ENCODE measurements at places on chromosomes 16 and 17.

- H3K4me1 ChIP-seq = no peaks in the 10 kb centered on the region
- DNase-seq = no peak
- H3K36me3 ChIP-seq = no peaks in the 10 kb centered on the region
Observed at GRCh38 chr16:11349599-11350276, 4.5 kb downstream of the RMI2 start.

GRCh38 chr16:2238150-2238837 is 2.0 kb downstream of the DNASE1L2 start:
- peaks cover 25% of the 10 kb centered on the region for H3K27me3 ChIP-seq
- no peak for DNase-seq
- H3K4me3 ChIP-seq = no peak overlapping the region
- peaks cover 17% of the 10 kb centered on the region for H3K36me3 ChIP-seq
- no peaks in the 10 kb centered on the region for H3K4me1 ChIP-seq

GRCh38 chr17:50841949-50842354 is 6.6 kb downstream of the WFIKKN2 start:
- H3K27me3 ChIP-seq = no peaks in the 10 kb centered on the region
- H3K27ac ChIP-seq = no peak overlapping the region
- DNase-seq = peak; percentile 98
- peaks cover 5% of the 10 kb centered on the region for H3K4me1 ChIP-seq
- no peak overlapping the region for H3K4me3 ChIP-seq

GRCh38 chr17:80830020-80830780 is 161.4 kb upstream of the CHMP6 start:
- DNase-seq = no peak
- peaks cover 30% of the 10 kb centered on the region for H3K4me1 ChIP-seq
- H3K27ac ChIP-seq = no peak overlapping the region
- H3K27me3 ChIP-seq = no peaks in the 10 kb centered on the region

DNA sequence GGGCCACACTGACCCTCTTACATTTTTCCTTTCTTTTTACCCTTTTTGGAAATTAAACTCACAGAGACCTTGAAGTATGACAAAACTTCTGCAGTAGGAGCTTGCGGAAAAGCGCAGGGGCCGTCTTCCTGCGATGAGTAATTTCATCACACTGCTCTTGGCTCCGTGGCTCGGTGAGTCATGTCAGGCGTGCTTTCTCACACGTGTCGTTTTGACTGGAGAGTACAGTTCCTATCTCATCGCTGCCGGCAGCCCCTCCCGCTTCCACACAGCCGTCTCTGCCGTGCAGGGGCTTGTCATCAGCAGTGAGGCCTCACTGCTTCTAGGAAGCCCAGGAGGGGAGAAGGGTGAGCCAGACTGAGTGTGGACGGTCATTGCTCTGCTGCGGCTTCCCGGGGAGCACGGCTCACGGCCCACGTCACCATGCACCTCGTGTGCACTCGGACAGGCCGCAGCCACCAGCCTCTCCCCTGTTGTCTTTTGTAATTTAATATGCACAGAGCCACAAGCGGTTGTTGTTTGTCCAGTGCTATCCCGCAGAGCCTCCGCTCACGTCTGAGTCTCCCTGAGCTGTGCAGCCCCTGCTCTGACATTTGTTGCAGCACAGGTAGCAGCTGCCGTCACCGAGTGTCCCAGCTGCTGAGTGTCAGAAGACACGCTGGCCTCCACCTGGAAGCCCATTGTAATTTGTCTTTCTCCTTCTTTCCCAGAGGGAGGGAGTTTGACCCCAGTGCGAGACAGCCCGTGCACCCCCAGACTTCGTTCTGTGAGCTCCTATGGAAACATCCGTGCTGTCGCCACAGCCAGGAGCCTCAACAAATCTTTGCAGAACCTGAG is 99.4 kb upstream of the CHMP6 start:
- H3K36me3 ChIP-seq = peaks cover 26% of the 10 kb centered on the region
- H3K27ac ChIP-seq = peak overlapping the region; percentile 50
- no peak overlapping the region for H3K4me3 ChIP-seq
- DNase-seq = no peak
- no peaks in the 10 kb centered on the region for H3K4me1 ChIP-seq
- H3K27me3 ChIP-seq = no peaks in the 10 kb centered on the region

DNA sequence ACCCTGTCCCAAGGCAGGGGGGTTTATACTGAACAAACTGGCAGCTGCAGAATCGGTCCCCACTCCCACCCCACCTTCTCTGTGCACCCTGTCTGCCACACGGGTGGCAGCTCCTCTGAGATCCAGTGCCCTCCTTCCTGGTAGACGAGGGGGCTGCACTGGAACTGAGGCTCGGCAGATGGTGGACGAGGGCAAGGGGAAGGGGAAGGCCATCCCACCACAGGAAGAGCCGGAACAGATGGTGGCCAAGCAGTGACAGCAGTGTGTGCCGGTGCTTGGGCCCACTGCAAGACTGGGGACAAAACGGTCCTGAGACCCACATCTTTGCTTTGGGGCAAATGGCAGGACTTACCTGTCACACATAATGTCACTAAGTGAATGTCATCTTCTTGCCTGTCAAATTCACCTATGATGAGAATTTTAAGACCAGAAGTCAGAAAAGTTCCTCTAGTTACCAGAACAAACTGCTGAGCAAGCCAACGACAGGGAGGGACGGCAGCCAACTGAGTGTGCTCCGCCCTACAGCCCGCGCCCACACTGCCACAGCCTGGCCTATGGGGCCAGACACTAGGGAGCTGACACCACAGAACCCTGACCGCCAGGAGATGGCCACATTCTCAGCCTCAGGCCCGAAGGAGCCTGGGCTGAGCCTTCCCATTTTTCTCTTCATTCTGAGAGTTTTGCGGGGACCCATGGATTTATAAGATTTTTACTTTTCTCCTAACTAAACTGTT is 14.4 kb downstream of the NTAN1 start:
- H3K4me3 ChIP-seq = no peak overlapping the region
- H3K36me3 ChIP-seq = peaks cover 66% of the 10 kb centered on the region
- H3K4me1 ChIP-seq = no peaks in the 10 kb centered on the region
- H3K27ac ChIP-seq = no peak overlapping the region

GRCh38 chr16:56241596-56241995 is 50.3 kb downstream of the GNAO1 start:
- no peaks in the 10 kb centered on the region for H3K4me1 ChIP-seq
- H3K27ac ChIP-seq = no peak overlapping the region
- no peak overlapping the region for H3K4me3 ChIP-seq
- H3K36me3 ChIP-seq = no peaks in the 10 kb centered on the region

DNA sequence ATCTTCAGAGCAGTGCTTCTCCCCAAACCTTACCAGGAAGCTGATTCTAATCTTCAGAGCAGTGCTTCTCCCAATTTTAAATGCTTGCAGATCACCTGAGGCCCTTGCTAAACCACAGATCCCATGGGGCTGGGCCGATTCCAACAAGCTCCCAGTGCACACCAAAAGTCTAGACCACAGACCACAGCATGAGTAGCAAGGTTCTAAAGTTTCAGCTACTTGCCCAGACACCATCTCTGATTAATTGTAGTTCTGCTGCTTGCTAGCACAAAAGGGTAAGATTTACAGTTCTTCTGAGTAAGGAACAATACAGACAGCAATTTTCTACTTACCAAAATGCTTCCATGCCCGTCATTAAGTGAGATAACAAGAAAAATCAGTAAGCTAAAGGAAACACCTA is 12.2 kb downstream of the CLEC3A start:
- H3K27ac ChIP-seq = no peak overlapping the region
- no peaks in the 10 kb centered on the region for H3K27me3 ChIP-seq
- H3K36me3 ChIP-seq = no peaks in the 10 kb centered on the region
- DNase-seq = no peak
- no peak overlapping the region for H3K4me3 ChIP-seq
- no peaks in the 10 kb centered on the region for H3K4me1 ChIP-seq

DNA sequence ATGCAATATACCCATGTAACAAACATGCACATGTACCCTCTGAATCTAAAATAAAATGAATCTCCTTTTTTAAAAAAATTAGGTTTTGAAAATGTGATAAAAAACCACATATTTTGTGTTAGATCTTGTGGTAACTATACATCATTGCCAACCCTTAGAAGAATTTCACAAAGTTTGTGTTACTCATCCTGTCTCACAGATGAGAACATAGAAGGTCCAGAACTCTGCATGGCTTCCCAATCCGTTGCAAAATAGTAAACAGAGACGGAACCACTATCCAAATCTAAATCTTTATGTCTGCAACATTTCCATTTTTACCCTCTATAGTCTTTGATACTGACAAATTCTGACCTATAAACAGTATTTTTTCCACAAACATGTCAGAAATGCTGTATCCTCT is 759.9 kb downstream of the KCNJ2 start:
- H3K4me1 ChIP-seq = no peaks in the 10 kb centered on the region
- no peaks in the 10 kb centered on the region for H3K36me3 ChIP-seq
- H3K27me3 ChIP-seq = no peaks in the 10 kb centered on the region
- H3K27ac ChIP-seq = no peak overlapping the region

DNA sequence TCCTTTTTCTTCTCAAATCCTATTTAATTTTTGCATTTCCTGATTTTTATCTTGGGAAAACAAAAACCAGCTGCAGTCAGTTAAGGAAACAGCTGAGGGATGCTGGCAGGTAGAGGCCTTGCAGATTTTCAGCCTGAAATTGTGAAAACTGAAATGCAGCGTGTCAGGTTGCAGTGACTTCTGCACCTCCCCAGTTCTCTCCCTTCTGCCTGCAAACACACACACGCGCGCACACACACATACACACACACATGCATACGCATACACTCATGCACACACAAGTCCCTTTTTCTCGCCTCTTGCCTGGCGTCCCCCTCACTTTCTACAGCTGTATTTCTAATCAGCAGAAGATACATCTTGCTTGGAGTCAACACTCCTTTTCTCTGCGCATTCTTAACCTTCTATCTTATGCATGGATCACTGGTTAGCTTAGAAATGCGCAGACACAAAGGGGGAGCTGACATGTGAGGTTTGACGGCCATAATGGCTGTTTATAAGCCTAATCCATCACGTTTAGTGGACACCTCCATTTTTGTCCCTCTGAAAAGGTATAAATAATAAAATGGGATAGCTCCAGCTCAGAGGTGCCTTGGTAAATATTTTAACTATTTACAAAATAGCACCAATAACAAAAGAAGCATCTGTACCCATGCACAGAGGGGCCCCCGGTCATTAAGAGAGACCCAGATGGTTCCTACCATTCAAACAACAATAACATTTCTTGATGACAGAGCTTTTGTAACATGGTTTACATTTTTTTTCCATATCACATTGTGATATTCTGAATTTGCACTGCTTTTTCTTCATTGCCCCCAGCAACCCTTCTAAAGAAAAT is 392.1 kb upstream of the SALL1 start:
- H3K27me3 ChIP-seq = no peaks in the 10 kb centered on the region
- H3K36me3 ChIP-seq = no peaks in the 10 kb centered on the region
- H3K4me3 ChIP-seq = peak overlapping the region; percentile 16
- DNase-seq = no peak
- H3K27ac ChIP-seq = peak overlapping the region; percentile 95
- peaks cover 35% of the 10 kb centered on the region for H3K4me1 ChIP-seq

DNA sequence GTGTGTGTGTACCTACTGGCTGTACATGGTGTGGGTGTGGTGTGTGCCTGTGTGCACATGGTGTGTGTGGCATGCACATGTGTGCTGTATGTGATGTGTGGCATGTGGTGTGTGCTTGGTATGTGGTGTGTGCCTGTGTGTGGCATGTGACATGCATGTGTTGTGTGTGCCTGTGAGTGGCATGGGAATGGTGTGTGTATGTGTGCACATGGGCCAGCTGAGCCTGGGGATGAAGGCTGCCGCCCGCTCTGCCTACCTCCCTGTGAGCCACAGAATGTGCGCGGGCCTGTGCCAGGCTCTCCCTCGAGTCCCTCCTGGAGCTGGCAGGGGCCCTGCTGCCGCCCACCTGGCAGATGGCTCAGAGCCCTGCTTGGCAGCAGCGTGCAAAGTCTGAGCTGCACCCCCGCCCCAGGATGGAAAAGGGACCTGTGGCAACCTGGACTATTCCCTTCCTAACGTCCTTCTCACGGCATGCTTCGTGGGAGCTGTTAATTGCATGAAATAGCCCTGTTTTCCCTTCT is 9.3 kb downstream of the PRSS27 start:
- H3K4me3 ChIP-seq = no peak overlapping the region
- peaks cover 7% of the 10 kb centered on the region for H3K36me3 ChIP-seq
- peak overlapping the region; percentile 57 for H3K27ac ChIP-seq
- no peak for DNase-seq

- H3K27me3 ChIP-seq = peaks cover 7% of the 10 kb centered on the region
- no peak overlapping the region for H3K4me3 ChIP-seq
- H3K36me3 ChIP-seq = no peaks in the 10 kb centered on the region
Observed at GRCh38 chr16:86029131-86029741, 130.3 kb downstream of the IRF8 start.

DNA sequence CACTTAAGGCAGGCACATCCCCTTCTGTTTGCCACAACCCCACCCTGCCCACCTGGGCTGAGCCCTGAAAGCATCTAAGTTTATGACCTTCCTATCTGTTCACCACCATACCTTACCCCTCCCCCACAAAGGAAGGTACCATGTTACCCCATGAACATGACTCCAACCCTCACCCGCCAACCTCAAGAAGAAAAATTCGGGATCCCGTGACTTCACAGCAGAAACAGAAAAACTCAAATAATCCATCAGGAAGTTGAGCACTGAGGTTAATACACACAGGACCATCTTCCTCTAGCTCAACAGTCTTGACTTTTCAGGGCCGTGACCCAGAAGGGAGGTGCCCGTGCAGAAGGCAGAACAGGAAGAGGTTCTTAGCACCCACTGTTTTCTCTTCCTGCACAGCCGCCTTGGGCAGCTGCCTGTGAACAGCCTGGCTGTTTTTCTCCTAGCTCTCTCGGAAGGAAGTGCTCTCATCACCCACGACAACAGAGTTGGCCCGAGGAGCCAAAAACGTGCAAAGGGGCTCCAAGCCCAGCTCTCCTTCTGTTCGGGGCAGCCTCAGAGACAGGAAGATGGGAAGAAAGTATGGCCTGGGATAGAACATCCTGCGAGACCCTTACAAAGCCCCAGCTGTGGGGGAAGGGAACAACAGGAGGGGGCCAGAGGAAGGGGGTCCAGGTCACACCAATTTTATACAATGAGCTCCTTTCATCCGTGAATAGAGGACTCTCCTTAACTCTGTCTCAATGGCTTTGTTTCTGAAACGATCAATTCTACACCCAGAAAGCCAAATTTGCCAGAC is 101.1 kb downstream of the XYLT1 start:
- H3K27me3 ChIP-seq = no peaks in the 10 kb centered on the region
- H3K4me3 ChIP-seq = no peak overlapping the region
- no peak for DNase-seq
- H3K27ac ChIP-seq = peak overlapping the region; percentile 16
- H3K36me3 ChIP-seq = no peaks in the 10 kb centered on the region
- no peaks in the 10 kb centered on the region for H3K4me1 ChIP-seq
